ENCODE measurements at places on chromosomes 5 and 9.
A peak's percentile ranks its signal among the peaks of the same experiment; 100 is the strongest.

DNA sequence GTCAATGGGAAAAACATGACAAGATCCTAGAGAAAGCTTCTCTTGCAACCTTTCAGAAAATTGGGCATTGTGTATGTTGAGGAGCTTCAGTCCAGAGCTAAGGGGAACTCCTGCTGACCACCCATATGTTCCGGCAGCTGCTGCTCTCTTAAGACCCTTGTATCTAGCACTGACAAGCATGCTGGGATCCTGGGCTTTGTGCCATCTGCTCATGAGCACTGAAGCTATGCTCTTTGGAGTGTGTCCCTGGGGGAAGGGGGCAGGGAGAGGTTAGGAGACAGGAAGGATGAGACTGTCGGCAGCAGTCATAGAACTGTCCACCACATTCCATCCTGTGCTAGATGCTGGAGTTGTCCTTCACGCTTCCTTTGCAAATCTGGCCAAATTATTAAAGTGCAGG is 109.3 kb downstream of the JAKMIP2 start:
- DNase-seq, result no peak

DNA sequence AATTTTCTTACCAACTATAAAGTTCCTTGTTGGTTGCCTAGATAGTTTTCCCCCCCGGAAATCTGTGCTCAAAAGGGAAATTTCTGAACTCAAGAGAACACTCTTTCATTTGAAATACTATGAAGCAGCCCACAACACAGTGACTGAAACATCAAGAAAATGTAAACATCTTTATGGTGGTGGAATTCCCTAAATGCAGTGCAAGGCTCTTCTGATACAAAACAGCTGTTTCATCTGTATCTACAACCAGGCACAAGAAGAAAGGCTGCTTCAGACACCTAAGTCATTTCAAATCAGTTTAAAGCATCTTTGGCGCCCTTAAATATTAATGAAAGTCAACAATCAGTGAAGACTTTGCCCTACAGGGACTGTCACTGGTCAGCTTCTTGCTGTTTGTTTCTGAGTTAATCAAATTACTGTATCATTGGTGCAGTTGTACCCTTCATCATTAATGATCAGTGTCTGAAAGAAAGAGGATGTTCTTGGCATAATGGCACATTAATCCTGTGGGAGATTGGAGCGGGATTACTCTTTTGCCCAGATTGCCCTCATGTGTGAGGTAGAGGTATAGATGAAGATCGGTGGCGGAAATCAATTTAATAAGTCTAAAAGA is 947.0 kb downstream of the NR2F1-AS1 start:
- DNase-seq, result no peak

- no peak for DNase-seq
These were observed 38.4 kb downstream of the STXBP1 start for GRCh38 chr9:127650518-127650917.

GRCh38 chr9:99807276-99807852 is 14.3 kb upstream of the NR4A3 start:
- no peak for DNase-seq

DNA sequence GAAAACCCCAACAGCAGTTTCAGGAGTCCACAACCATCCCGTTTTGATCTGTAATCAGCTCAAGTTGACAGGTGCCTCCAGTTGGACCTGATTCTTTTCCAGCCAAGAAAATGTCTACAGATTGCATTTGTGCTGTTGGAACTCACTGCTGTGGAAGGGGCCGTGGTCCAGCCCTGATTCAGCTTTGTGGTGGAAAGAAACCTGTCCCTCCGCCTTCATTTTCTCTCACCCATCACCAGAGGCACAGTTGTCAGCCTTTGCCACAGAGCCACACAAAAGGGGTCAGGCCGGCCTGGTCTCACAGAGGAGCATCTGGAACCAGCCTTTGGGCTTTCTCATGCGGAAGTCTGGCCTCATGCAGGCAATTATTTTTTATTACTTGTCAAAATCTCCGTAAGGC is 483.6 kb downstream of the GADD45G start:
- no peak for DNase-seq

DNA sequence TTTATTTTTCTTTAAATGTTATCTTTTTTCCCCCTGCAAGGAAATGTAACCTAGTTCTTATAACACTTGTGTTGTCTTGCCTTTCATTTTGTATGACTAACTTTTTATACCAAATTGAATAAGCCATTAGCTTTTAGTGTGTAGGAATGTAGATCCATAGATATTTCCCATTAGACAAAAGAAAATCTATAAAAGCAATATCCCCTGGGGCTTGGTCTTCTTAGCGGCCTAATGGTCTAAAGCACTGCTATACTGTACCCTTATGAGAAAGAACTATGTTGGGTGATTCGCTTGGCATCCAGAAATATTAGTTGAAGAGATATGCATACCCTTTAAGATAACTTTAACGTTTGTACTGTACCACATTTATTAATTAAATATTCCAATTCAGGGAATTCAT is 289.2 kb downstream of the CCDC171 start:
- no peak for DNase-seq

DNA sequence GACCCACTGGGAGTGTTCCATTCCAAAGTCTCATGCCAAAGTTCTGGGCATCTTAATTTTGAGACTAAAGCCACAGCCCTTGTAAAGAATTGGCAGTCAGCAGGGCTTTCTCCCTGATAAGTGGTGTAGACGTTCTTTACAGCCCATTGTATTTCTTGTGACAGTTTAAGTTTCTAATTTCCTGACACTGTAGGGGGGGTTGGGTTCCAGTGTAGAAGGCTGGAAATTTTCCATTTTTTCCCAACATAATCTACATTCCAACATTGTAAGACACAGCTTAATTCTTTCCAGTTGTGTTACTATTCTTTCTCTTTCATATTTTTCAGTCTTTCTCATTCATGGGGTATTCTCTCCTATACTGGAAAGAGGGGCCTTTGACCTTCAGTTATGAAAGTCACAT is 121.1 kb downstream of the FBXL7 start:
- peak; percentile 57 for DNase-seq

- no peak for DNase-seq
These were observed 65.7 kb upstream of the ANKH start for GRCh38 chr5:14937254-14937653.

- no peak for DNase-seq
These were observed 24.7 kb downstream of the PSIP1 start for GRCh38 chr9:15485836-15486666.

GRCh38 chr5:141371572-141372475 is 1.8 kb downstream of the PCDHGB3 start:
- no peak for DNase-seq

DNA sequence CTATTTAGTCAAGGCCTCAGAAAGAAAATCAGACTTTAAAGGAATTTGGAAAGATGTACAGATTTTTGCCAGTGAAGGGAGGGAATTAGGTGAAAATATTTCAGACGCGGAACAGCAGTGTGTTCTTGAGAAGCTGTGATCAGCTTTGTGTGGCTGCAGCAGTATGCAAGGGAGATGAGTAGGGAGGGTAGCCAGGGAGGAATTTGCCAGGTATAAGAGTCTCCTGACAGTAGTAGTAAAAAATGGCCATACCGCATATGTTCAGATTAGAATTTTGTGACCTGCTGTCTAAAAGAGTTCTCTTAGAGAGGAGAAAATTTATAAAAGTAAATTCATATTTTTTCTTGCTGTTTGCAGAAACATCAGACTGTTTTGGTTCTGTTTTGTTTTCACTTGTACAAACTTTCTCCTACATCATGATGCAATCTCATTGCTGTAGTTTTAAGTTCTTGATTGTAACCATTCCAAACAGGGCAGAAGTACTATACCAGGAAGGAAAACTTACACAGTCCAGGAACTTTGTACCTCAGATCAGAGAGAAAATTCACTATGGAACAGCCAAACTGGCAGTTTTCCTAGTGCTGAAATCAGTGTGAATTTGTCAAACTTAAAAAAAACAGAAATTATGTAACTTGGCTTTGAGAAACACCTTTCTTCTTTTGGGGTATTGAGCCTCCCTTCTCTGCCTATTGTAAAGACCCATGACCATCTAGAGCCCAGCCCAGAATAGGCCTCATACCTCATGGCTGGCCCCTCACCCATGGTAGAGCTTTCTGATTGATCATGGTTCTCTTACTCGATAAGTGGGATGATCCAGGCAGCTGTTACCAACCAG is 78.4 kb upstream of the NR3C1 start:
- no peak for DNase-seq

DNA sequence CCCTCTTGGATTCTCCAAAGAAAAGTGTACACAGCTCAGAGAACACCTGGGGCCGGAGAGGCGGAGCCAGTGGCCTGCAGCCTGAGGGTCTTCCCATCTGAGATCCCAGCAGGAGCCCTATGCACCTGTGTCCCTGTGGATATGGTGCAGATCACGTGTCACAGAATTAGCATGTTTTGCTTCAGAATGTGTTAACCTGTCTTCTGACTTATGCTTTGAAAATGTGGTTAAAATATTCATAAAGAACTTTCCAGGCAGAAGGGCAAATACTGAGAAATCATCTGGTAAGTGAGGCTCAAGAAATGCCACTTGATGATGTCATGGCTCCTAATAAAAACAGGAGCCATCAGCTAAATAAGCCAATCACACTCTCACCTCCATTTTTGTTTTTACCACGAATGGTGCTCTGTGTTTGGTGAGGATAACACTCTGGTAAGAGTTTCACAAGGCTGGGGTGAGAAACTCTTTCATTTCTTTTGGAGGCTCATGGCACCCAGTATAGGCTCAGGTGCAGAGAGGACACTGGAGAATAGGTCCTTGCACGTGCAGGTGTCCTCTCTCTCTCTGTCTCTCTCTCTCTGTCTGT is 279.8 kb downstream of the FSTL4 start:
- DNase-seq, result no peak

DNA sequence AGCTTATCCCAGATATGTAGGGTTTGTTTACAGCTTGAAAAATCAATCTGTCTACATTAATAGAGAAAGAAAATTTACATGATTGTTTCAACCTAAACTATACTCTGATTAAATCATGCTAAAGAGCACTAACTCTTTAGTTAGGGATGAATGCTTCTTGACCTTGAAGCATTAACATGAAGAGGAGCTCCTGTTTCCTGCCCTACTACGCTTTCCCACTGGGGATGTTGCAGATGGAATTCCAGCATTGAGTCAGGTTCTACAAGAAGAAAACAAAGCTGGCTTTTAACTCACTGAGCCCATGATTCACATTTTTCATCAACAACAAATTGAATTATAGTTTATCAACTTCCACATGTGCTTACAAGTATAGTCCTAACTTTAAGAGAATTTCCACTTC is 471.3 kb downstream of the TMEM232 start:
- DNase-seq, result no peak

- DNase-seq, result no peak
These were observed 273.5 kb upstream of the PTGER4 start for GRCh38 chr5:40405996-40406740.

GRCh38 chr9:136695955-136696354 is 8.7 kb upstream of the AGPAT2 start:
- no peak for DNase-seq

DNA sequence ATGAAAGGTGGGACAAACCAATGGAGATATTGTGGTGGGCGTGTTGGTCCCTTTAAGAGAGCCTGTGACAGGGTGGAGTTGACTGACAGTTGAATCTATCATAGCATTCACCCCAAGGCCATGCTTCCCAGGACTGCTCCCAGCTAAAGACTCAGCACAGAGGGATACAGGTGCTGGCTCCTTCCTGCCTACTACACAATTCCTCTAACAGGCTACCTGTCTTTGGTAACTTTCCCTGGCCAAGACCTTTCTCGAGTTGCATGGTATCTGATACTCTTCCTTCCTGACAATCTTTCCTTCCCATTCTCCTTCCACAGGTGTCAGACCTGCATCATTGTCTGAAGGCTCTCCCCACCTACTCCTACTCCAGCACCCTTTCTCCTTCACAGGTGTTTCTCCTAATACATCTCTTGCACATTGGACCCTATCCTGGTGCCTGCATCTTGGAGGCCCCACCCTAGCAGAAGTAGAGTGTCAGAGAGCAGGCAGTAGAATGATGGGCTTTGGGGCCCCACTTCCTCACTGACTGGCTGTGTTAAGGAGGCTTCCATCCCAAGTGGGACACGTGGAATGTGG is 120.7 kb upstream of the ALDH1B1 start:
- DNase-seq, result no peak

DNA sequence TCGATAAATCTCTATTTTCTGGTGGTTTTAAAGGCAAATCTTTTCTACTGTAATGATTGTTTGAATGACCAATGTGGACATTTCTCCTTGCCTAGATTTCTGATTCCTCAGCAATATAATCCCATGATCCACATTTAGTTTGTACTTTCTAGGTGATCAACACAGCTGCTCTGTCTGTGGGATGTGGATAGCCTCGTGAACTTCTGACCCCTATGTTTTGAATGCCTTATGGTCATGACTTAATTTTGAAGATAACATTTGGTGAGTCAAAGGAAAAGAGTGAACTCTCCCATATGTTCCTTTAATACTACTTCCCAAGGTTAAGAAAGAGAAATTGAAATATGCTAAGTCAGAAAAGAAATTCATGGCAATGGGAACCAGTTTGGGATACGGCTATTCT is 147.5 kb downstream of the CAVIN4 start:
- no peak for DNase-seq

DNA sequence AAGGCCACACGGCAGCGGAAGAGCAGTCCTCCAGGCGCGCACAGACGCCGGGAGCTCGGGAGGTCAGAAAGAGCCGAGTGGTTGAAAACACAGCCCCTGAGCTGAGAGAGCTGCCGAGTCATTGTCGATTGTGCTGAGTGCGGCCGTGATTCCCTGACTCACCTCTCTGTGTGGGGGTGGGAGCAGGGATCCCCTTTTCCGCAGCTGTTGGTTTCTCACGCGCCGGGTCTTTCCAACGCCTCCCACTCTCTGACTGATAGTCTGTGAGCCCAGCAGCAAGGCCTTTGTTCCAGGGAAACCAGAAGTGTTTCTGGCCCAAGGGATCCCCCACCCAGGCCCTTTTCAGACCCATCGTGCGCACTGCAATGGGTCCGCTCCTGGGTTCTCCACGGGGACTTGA is 97.3 kb downstream of the MRPL36 start:
- DNase-seq, result no peak

DNA sequence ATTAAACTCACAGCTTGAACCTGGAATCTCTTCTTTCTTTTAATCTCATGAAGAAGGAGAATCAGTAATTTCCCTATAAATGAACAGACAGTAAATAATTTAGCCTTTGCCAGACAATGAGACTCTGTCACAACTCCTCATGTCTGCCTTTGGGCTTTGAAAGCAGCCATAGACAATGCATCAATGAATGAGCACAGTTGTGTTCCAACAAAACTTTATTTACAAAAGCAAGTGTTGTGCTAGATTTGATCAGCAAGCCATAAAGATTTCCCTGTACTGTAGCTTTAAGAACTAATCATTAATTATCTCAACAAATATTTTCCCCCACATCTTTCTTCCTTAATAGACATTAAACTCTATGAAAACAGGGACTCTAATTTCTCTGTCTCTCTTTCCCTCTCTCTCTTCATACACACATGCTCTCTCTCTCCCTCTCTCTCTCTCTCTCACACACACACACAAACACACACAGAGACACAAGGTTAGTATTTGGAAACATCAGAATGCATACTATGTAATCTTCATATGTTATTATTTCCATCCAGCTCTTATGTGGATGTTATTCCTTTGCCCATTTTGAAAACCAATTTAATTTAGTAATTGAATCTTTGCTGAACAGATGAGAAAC is 1209.8 kb upstream of the CDH6 start:
- DNase-seq, result no peak

All from GM04503 (cell line).